ENCODE measurements at places on chromosomes 16 and 17.

DNA sequence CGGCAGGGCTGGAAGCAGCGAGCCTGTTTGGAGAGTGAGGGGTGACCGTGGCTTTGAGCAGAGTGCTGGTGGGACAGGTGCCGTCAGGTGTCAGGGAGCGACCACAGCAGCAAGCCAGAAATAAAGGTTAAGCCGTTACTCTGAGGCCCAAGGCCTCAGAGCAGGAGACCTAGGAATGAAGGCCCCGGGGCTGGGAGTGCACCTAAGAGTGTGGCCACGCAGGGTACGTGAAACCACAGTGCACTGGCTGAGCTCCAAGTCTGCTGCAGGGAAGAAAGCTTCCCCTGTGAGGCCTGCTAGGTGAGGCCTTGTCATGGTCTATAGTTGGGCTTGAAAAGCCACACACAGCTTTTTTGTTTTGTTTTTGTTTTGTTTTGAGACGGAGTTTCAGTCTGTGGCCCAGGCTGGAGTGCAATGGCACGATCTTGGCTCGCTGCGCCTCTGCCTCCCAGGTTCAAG lies 8.7 kb downstream of the CLUAP1 start:
- DNase-seq: no peak

GRCh38 chr17:74343526-74344284 lies 17.7 kb downstream of the KIF19 start:
- DNase-seq: no peak

DNA sequence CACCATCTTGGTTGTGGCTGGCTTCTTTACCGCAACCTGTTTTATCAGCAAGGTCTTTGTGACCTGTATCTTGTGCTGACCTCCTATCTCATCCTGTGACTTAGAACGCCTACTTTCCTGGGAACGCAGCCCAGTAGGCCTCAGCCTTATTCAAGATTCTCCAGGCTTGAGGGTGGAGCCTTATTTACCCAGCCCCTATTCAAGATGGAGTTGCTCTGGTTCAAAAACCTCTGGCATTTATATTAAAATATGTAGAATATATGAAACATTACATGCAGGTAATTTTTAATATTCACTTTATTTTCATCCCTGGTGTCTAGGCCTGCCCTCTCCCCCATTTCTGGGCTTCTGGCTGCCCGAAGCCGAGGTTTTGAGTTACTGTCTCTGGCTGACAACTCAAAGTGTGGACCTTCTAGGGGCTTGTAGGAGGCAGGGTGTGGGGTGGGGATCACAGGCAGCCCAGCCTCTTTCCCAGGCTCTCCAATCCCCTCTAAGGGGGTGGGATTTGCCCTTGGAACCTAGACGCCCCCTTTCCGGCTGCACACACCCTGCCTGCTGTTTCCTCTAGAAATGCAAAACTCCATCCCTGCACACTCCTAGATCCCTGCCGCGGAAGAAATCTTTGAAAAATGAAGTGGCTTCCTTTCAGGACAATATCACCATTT lies 152.0 kb downstream of the KCNJ12 start:
- no peak for DNase-seq

- DNase-seq: no peak
These were observed 14.3 kb downstream of the FBXO31 start for GRCh38 chr16:87369117-87369765.

- no peak for DNase-seq
These were observed 72.0 kb upstream of the DNAJA2 start for GRCh38 chr16:47045459-47045858.

GRCh38 chr17:79028496-79029326 lies 4.7 kb downstream of the C1QTNF1 start:
- no peak for DNase-seq

DNA sequence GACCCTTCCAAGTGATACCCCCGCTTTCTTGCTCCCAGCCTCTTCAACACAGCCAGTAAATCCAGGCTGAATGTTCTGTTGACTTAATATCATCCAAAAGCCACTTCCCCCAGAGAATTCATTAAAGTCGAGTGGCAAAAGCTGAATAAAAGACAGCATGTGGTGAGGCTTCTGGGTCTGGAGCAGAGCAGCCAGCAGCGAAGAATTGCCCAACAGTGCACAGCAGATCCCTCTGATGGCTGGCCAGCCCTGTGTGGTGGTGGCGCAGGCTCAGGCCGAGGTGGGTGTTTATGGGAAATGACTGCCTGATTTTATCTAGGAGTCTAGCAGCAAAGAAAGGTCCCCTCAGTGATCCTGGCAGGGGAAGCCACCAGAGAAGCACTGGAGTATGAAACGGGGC lies 30.3 kb upstream of the RCVRN start:
- DNase-seq: no peak

- no peak for DNase-seq
These were observed 26.0 kb downstream of the NECAB2 start for GRCh38 chr16:83994087-83994486.

DNA sequence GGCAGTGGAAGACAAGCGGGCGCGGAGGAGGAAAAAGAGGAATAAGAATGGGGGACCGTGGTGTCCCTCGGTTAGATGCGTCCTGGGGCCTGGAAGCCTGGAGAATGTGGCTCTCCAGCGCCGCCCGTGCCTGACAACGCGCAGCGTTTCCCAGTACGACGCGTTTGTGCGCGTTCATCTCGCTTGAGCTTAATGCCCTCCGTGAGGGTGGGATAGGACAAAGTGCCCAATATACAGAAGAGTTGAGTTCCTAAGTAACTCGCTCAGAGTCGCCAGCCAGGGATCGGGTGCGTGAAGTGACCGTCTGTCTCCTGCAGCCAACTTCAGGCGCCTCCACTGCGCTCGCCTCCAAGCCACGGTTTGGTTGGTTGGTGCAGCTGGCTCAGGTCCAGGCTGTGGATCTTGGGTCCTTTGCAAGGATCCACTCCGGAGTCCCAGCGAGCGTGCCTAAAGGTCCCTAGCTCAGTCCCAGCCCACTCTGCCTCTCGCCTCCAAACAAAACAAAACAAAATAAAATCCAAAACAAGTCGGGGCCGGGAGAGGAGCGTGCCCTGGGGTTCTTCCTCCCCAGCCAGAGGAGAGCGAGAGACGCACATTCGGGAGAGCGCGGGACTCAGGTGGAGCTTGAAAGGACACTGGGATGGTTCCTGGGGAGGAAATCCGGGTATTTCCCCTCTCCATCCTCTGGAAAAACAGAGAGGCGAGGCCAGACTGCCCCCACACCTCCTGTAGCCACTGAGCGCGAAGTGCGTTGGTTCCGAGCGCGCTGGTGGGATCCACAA lies 974 bp downstream of the GALR2 start:
- no peak for DNase-seq

- DNase-seq: no peak
These were observed 33.1 kb upstream of the PHB1 start for GRCh38 chr17:49447628-49448302.

GRCh38 chr17:520447-521182 lies 168.0 kb upstream of the RPH3AL start:
- no peak for DNase-seq

GRCh38 chr16:80116711-80117110 lies 424.1 kb upstream of the DYNLRB2 start:
- no peak for DNase-seq

- DNase-seq: no peak
These were observed 8.2 kb downstream of the ADORA2B start for GRCh38 chr17:15952916-15953790.
